ENCODE measurements at places on chromosomes 5 and 9. TPM values are rescaled to one million over a fixed set of nuclear protein-coding genes. Genes with fewer than 3 reads are reported as not detected.

DNA sequence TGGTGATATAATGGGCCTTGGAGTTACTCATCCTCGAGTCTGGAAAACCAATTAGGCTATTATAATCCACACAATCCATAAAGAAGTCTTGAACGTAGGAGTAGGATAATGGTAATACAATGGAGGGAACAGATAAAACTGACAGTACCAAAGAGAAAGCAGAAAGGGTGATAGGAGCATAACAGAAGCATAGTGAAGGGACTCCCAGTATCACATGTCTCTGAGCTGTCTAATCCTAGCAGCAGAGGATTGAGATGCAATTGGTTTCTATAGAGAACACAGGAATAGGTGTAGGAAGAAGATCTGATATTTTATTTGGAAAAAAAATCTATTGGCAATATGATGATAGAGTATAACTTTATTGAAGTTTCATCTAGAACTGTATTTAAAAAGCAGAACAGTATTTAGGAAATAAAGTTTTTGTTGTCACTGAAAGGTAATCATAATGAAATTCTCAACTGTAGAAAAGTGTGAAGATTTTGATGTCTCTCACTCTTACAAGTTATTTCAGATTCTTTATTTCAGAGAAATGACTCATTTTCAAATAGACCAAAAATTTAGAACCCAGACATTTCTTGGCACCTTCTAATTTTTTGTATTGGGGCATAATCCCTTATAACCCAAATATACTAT lies 25.4 kb downstream of the SRFBP1 start:
- DNase-seq = no peak

Gene PKD2L2
- 0.37 TPM for total RNA-seq

DNA sequence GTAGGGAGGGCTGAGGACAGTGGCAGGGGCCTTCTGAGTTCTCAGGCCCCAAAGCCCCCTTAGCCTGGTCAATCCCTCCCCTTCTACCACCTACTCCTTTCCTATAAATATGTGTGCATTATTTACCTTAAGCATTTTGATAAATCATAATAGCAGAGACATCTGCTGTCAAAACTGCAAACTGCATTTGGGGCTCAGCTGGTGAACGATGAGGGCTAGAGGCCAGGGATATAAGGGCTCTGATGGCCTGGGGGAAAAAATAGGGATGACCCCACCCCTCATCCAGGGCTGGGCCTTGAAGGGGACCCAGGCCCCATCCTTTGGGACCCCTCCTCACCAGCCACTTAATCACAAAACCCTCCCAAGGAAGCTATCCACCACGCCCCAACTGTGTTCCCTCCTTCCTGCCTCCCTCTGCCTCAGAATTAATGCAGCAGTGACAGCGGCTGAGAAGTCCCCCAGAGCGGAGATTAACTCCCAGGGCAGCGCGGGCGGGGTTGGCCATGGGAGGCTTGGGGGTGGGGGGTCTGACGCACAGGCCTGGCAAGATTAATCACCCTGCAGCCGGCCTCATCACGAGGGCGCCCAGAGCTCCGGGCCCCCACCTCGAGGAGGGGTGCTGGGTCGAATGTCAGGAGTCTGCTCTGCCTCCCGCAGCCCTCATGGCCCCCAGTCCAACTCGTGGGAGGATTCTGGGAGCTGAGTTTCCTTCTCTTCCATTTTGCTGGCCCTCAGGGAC lies 42.1 kb downstream of the CXXC5 start:
- no peak for DNase-seq

Gene PHYHD1
- 32.2 TPM for total RNA-seq

DNA sequence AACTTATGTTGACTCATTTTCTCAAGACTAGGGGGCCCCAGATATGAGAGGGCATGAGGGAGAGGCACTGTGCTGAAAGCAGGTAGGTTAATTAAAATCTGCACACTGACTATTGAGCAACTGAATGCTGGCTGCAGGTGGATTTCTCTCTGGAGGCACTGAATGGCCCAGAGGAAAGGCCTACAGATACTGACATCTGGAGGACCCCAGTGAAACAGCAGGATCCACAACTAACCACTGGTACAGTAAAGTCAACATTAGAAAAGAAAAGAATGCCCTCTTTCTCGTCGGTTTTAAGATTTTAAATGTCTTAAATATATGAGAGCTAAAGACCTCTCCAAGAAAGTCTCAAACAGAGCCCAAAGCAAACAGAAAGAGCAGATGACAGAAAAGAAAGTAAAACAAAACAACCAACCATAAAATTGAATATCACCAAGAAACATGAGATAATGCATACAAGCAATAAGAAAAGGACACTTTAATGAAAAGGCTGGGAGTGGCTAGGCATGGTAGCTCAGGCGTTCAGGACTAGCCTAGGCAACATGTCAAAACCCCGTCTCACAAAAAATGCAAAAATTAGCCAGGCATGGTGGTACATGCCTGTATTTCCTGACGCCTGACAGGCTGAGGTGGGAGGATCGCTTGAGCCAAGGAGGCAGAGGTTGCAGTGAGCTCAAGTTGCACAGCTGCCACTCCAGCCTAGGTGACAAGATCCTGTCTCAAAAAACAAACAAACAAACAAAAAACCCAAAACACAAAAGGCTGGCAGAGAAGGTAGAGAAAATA lies 43.3 kb downstream of the PUM3 start:
- no peak for DNase-seq

GRCh38 chr5:19498852-19499251 lies 489.1 kb downstream of the CDH18 start:
- no peak for DNase-seq

Gene NRARP
- total RNA-seq = 10.3 TPM

- peak; percentile 60 for DNase-seq
These were observed 733 bp downstream of the HSPA4 start for GRCh38 chr5:133052317-133053175.

DNA sequence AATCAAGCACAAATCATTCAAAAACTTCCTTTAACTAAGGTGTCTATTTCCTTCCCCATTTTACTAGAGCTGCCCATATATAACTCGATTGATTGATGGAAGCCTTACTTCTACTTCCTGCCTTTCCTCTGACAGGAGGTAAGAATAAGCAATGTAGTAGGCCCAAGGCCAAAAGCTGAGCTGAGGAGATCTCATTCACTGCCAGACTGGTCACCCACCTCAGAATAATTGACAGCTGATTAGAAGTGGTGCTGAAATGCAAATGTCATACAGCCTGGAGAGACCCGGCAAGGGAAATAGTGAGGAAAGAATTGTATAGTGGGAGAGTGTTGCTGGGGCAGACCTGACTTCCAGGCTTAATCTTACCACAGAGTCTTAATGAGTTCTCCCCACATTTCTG lies 239.9 kb downstream of the SAXO1 start:
- no peak for DNase-seq

DNA sequence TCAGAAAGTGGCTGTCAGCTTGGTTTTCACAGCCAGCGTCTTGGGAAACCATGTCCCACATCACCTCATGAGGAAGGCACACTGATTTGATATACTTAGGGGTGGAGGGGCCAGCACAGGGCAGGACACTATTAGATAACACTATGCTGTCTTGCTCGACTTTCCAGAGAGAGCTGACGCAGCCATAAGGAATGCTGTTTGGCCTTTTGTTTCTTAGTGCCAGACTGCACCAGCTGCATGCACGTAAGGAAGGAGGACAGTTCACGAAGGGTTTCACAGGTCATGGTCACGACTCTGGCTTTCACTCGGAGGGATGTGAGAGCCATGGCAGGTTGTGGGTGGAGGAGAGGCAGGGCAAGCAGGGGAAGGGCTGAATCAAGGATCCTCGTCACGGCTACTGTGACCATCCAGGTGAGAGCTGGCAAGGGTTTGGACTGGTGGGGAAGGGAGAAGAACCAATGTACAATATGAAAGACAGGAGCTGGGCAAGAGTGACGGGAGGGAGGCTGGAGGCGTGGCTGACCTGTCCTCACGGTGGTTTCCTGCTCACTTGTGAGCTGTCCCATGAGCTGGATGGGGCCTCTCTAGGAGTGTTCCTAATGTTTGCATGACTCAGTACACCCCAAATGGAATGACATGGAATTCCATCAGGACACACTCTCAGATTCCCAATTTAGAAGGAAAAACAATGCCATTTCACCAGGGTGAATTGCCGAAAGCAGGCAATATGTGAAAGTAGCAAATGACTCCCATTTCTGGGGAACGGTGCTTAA lies 61.7 kb downstream of the OTULIN start:
- DNase-seq = no peak

Gene PHF24
- total RNA-seq = 0.14 TPM

DNA sequence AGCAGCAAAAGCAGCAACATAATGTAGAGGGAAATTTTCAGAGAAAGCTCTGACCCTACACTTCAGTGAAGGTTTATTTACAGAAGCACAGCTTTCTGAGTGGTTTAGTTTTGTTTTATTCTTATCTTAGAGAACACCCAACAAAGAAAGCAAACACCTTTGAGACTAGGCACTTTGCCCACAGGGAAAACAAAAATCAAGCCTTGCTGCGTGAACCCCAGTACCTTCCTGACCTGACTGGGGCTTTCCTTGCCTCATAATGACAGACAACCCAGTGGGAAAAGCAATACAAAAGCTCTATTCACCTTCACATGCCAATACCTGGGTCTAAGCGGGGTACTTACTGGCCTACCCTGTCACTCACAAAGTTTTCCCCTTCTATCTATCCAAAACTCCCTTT lies 189.8 kb downstream of the HINT1 start:
- DNase-seq = no peak

- DNase-seq = no peak
These were observed 1218.7 kb downstream of the EFNA5 start for GRCh38 chr5:106451998-106452397.

- DNase-seq = no peak
These were observed 63.9 kb downstream of the MEGF9 start for GRCh38 chr9:120650352-120650751.

GRCh38 chr9:35453786-35454185 lies 36.1 kb upstream of the RUSC2 start:
- DNase-seq = no peak

GRCh38 chr5:124285071-124285470 lies 461.4 kb downstream of the ZNF608 start:
- DNase-seq = no peak

Gene HTR1A
- not detected for total RNA-seq

DNA sequence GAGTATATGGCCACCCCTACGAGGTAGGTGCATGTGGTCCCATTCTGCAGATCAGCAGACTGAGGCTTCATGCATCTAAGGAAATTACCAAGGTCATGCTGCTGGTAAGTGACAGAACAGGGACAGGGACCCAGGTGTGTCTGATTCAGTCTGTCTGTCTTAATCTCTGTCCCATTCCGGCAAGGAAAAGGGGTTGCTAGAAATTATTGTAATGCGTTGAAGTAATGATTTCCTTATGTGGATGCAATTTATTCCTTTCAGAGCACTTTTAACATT lies 76.8 kb downstream of the AMBP start:
- DNase-seq = no peak

DNA sequence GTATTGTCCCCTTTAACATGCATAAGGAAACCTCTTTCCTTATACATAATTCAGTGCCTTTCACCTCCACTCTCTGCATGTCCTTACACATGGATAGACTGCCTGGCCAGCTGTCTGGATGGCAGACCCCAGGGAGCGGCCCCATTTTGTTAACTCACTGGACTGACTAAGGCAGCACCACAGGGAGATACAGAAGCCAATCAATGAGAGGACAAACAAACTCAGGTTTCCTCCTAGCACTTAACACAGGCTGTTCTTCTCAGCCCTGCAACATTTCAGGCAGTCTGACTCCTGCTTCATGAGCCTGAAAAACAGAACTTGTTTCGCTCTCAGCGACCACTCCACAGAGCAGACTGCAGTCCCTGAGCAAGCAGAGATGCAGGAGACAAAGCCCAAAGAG lies 135.4 kb upstream of the RASEF start:
- no peak for DNase-seq

- no peak for DNase-seq
These were observed 7.6 kb upstream of the RIC1 start for GRCh38 chr9:5621327-5621726.

DNA sequence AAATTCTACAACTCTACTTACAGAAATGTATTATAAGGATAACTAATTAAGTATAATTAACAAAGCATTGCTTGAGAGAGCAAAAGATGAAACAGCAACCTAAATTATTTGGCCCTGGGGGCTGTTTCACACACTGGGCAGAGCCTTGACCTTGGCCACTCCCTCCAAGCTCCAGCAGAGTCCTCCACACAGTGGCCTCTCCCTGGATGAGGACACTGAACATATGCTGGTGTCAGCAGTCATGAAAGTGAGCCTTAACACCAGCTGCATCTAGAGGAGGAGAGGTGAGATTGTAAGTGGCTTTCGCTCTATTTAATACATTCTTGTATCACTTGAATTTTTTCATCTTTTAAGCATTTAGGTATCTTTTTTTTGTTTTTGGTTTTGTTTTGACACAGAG lies 23.3 kb upstream of the ZDHHC12 start:
- no peak for DNase-seq

- no peak for DNase-seq
These were observed 251.2 kb upstream of the RORB start for GRCh38 chr9:74245866-74246497.
